ENCODE measurements at places on chromosomes 6 and 20. TPM values are rescaled to one million over a fixed set of nuclear protein-coding genes. Genes with fewer than 3 reads are reported as not detected.

- DNase-seq = no peak
Measured at GRCh38 chr20:49501917-49502316, 19.4 kb upstream of the KCNB1 start.

GRCh38 chr20:6855104-6855503 is 87.6 kb downstream of the BMP2 start:
- DNase-seq = no peak

GRCh38 chr6:165894171-165894825 is 231.3 kb upstream of the PDE10A start:
- no peak for DNase-seq

GRCh38 chr6:133410638-133411435 is 169.7 kb downstream of the EYA4 start:
- no peak for DNase-seq

- no peak for DNase-seq
Measured at GRCh38 chr6:90536520-90536919, 50.4 kb downstream of the MAP3K7 start.

GRCh38 chr6:141199074-141199473 is 933.7 kb upstream of the GJE1 start:
- no peak for DNase-seq

- DNase-seq = no peak
Measured at GRCh38 chr6:138520463-138520862, 21.2 kb upstream of the NHSL1 start.

DNA sequence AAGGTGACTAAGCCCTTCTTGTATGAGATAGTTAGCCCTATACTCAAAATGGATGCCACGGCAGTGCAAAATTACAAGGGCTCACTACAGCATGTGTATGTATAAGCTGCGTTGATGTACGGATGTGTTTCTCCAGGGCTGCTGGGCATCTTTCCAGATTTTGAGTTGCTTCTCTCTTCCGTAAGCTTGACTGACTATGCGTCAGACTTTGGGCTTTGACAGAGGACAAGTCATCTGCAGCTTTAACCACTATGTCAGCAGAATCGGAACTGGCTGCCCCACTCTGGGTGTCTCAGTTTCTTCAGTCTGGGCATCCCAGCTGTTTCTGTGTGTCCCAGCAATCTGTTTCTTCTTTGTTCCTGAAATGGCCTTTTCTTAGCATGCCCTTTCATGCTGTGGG is 241.6 kb downstream of the BTBD3 start:
- DNase-seq = no peak

GRCh38 chr20:1418350-1418749 is 25.5 kb upstream of the FKBP1A start:
- no peak for DNase-seq

- no peak for DNase-seq
Measured at GRCh38 chr6:80439721-80440470, 333.4 kb downstream of the BCKDHB start.

DNA sequence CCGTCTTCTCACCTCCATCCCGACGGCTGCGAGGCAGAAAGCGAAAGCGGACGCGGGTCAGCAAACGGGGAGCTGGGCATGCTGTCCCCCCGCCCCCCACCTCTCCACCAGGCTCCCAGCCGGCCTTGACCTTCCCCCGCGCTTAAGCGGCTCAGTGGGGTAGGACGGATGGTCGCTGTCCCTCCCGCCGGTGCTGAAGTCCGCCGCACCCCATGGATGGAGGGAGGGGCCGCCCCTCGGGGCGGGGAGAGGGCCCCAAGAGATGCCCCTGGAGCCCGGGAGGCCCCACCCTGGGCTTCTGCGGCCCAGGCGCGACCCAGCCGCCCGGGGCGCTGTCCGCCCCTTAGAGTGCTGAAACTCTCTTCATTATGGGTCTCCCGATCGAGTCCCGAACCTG is at the start of gene KCNB1:
Gene KCNB1 (minus strand): TSS at position 48 of the 397 bp plus-strand sequence. CDS start 188 bp downstream, outside the sequence.
- DNase-seq = peak; percentile 26

GRCh38 chr20:35271904-35272303 is 6.0 kb downstream of the MMP24OS start:
- no peak for DNase-seq

- no peak for DNase-seq
Measured at GRCh38 chr6:163262080-163262479, 152.4 kb upstream of the QKI start.

- DNase-seq = no peak
Measured at GRCh38 chr6:74161380-74161779, 465.4 kb downstream of the CD109 start.

DNA sequence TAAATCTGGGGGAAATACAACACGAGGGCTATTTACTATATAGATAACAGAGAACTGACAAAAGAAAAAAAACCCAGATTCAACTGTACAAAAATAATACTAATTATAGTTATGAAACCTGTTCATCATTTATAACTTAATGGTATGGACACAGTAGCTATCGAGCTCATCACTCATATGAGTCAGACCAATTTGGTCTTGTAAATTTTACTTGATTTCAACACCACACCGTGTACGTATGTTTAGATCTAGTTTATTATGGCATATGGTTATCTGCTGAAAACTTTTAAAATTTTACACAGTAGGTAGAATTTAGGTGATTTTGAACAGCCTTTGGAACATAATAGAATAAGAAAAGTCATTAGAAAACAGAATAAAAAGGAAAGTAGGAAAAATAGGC is 5.5 kb downstream of the MYLK4 start:
- DNase-seq = no peak

DNA sequence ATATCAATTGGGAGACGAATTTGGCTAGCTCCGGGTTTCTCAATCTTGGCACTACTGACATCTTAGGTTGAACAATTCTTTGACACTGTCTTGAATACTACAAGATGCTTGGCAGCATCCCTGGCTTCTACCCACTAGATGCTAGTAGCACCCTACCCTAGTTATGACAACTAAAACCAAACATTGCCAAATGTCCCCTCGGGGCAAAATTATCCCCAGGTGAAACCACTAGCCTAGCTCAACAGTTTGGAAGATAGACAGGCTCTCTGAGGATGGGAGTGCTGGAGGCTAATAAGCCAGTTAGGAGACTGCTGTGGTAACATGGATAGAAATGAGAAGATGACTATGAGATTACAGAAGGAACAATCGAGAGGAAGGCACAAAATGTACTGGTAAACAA is 20.9 kb downstream of the CCNC start:
- DNase-seq = no peak

DNA sequence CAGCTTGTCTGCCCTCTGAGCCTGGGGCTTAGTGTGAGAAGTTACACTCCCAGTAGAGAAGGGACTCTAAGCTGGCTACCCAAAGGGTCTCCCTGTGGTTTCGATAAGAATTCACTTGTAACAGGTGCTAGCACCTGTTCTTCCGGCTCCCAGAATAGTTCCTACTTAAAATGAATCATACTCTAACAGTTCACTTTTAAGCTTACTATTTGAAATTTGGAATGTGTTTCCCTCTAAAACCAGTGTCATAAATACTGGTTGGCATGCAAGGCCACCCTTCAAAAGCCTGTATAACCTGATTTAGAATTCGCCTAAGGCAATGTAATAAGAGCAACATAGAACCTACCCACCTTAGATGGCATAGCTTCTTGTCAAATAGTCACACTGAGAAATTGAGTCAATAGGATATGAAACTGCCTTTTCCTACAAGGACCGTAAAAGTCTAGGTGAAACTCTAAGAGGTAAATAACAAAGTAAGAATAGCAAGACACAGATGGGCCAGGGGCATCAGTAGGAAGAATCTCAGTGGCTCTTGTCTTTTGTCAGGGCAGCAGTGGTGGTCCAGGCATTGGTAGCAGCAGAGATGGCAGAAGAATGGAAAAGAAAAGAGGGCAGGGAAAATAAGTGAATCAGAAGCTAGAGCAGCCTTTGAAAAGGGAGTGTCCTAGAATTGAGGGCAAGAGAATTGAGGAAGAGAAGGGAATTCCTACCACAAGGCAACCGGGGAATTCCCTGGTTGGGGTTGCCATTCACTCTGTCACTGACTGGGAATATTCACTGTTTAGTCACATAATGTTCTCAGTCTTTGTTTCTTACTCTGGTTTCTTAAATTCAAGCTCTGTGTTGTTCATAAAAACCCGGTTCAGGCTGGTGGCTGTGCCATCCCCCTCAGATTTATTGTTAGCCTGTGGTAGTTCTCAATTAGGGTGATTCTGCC is 91.5 kb downstream of the HIVEP2 start:
- DNase-seq = no peak

GRCh38 chr6:34938268-34938667 is 49.2 kb downstream of the ANKS1A start:
- DNase-seq = no peak

- DNase-seq = no peak
Measured at GRCh38 chr20:52828199-52828598, 144.0 kb upstream of the TSHZ2 start.

- no peak for DNase-seq
Measured at GRCh38 chr20:62233684-62234083, 4.6 kb upstream of the OSBPL2 start.

DNA sequence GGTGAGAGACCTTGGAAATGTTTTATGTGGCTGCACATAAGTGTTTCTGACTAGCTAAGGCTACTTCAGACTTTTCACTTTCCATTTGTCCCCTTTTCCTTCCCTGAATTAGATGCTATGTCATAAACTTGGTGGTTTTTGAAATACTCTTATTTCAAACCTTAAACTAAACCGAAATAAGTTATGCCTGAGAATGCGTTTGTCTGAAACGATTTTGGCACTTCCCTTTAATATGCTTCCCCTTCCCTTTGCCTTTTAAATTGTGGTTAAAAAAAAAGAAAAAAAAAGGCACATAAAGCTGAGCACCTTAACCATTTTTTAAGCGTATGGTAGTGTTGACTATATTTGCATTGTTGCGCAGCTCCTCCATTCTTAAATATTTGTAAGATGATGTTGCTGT is 14.3 kb downstream of the ZNF451 start:
- no peak for DNase-seq

DNA sequence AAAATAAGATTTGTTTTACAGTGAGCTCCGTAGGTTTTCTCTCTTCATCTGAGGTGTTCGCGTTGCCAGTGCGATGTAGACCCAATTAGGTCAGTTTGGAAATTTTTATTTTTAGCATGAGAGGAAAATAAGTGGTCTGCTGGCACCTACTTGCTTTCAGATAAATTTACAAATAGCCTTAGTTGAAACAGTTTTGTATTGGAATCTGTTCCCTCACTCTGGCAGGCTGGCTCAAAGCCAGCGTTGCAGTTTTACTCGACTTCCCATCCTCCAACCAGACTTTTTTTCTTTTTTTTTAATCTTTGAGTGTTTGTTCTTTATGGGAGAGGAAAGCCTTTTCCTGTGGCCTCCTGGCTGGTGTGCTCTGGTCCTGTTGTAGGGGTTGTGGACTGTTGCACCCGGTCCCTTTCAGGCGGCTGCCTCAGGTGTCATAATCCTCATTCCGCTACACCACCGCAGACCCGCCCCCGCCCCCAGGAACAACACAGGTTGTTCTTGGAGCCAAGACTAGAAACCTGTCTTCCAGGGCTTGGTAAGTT is 46.7 kb downstream of the TIAM2 start:
- no peak for DNase-seq

NKX2-2 gene
- polyA plus RNA-seq = 0.13 TPM

MICA gene
- polyA plus RNA-seq = 5.1 TPM

IMPG1 gene
- 0.48 TPM for polyA plus RNA-seq

RFX6 gene
- polyA plus RNA-seq = not detected

RHAG gene
- polyA plus RNA-seq = 0.80 TPM

NKAIN4 gene
- 29.5 TPM for polyA plus RNA-seq

TMEM217 gene
- 0.71 TPM for polyA plus RNA-seq

DST gene
- 192 TPM for polyA plus RNA-seq

SUMO4 gene
- polyA plus RNA-seq = 0.53 TPM

UNC93A gene
- not detected for polyA plus RNA-seq

CTSZ gene
- 57.3 TPM for polyA plus RNA-seq

CTAGE9 gene
- 0.10 TPM for polyA plus RNA-seq

DYNLT2 gene
- polyA plus RNA-seq = 2.9 TPM

PPP1R3D gene
- polyA plus RNA-seq = 4.6 TPM

POU5F1 gene
- 0.56 TPM for polyA plus RNA-seq

PRR18 gene
- 1.1 TPM for polyA plus RNA-seq

TFAP2B gene
- polyA plus RNA-seq = 0.08 TPM

Data from forelimb muscle (tissue), 1 donor.